NCI-H2171 treated with DMSO at 0.1 percent for 48 hours (cell line): ENCODE measurements at places on chromosomes 1 and 21.

GRCh38 chr1:157081707-157082106, 17.9 kb downstream of the ETV3L start:
- no peak for DNase-seq

GRCh38 chr1:48645883-48646282, 130.8 kb downstream of the BEND5 start:
- peak; percentile 31 for DNase-seq

- no peak for DNase-seq
Observed at GRCh38 chr1:185200889-185201288, 43.9 kb downstream of the SWT1 start.

DNA sequence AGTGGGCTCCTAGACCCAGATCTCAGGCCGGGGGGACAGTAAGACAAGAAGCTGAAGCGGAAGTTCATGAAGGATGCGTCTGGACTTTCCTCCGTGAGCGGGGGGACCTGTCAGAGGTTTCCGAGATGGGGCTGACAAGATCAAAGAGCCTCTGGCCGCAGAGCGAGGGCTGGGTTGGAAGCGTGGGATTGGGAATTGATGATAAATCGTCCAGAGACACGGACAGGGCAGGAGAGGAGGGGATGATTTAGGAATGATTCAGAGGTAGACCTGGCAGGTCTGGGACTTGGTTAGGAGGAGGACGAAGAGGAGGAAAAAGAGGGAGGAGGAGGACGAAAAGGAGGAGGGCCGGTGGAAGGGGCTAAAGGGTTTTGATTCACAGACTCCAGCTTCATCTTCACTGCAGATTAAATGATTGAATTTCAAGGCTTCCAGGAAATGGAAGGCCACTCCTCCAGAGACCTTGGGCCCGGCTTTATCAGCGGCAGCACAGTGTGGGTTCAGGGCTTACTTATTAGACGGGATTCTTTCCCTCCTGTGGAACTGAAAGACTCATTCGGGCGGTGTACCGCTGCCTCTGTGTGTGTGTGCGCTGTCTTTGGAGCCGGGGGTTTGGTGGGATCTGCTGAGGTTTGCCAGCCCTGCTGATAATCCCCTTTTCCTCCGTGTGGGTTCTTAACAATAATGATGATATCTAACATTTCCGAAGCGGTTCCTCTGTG, 85.7 kb upstream of the SLC45A1 start:
- DNase-seq = no peak

DNA sequence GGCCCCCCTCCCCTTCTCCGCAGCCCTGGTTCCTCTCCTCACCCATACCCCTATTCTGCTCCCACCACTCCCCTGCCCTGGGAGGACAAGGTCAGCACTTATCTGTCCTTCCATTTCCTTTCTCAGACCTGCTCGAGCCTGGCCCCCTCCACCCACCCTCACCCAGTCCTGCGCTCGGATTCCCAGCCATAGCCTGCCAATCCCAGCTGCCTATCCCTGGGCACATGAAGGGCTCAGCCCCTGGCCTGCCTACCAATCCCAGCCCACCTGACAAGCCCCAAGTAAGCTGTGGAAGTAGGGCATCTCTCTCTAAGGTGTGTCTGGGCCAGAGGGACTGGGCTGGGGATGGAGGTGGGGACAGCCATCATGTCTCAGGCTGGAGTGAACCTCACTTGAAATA, 5.4 kb downstream of the BLACAT1 start:
- DNase-seq = no peak

- no peak for DNase-seq
Observed at GRCh38 chr21:33396951-33397350, 6.3 kb upstream of the IFNGR2 start.

DNA sequence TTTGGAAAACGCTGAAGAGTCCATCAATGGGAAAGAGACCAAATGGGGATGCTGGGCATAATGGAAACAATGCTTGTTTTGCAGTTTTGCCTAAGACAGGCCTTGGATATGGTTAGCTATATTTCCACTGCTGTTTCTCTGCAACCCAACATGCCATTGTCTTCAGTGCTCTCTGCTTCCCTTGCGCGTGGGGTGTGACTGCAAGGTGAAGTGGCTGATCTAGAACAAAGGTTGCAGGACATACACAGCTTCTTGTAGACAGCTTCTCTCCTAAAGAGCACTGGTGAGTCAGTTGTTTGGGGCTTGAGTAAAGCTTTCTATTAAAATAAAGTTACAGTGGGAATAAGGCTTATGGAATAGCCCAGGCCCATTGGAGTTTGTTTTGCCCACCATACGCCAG, 33.0 kb downstream of the RUNX1 start:
- DNase-seq = no peak

DNA sequence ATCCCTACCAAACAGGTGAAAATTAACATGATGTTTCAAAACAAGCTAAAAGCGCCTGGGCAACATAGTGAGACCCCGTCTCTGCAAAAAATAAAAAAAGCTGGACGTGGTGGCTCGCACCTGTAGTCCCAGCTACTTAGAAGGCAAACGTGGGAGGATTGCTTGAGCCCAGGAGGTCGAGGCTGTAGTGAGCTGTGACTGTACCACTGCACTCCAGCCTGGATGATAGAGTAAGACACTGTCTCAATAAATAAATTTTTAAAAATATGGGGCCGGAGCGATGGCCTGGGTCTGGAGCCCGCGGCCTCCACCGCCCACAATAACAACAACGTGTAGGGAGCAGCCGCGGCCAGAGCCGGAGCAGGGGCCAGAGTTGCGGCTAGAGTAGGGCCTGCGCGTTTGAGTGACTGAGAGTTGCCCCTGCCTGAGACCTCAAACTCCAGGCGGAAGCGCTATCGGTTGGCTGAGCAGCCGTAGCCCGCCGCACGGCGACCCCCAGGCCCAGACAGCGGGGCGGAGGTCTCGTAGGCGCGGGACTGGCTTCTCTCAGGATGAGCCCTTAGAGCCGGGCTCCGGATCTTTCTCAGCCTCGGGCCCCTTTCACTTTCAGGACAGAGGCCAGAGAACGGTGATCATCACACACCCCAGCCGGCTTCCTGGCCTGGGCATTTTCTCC, 41.4 kb downstream of the ZMYM1 start:
- no peak for DNase-seq

DNA sequence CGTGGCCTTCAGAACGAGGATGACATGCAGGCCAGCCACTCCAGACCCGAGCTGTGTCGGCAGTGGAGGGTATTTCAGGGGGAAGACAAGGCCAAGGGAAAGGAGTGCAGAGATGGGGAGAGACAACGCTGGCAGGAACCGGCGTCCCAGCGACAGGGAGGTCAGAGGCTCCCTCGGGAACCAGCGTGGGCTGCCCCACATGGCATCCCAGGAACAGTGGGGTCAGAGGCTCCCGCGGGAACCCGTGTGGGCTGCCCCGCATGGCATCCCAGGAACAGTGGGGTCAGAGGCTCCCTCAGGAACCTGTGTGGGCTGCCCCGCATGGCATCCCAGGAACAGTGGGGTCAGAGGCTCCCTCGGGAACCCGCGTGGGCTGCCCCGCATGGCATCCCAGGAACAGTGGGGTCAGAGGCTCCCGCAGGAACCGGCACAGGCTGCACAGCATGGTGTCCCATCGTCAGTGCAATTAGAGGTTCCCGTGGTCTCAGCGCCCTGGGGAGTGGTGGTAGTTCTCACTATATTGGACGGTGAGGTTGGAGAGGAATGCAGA, 43.0 kb downstream of the SLC19A1 start:
- no peak for DNase-seq

DNA sequence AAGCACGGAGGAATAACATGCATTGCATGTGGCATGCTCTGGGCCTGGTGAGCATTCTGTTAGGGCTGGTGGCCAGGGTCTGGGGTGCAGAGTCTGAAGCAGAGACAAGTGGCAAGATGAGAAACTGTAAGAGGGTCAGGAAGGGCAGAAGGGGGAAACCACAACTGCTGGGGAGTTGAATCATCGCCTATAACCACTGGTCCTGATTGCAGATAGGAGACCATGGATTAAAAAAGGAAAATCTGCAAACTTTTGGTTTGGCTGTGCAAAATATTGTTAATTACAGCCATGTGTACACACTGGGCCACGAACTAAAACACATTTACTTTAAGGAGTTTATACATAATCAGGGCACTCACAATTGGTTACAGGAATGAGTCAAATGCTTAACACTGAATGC, 76.6 kb downstream of the TGFBR3 start:
- no peak for DNase-seq

DNA sequence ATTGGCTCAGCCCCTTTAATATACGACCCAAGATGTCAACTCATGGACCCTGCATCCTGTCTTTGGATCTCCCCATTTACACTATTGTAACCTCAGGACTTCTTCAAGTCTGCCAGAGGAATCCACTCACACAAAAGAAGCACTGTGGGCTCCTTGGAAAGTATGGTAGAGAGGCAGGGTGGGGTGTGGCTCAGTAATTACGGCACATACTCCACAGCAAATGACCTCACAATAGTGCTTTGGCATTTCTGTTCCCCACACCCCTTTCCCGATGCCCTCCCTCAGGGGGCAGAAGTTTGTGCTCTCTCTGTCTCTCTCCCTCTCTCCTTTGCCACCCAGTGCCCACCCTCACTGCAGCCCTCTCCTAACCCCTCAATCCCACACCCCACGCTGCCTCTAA, 27.8 kb upstream of the IFNAR2 start:
- no peak for DNase-seq

DNA sequence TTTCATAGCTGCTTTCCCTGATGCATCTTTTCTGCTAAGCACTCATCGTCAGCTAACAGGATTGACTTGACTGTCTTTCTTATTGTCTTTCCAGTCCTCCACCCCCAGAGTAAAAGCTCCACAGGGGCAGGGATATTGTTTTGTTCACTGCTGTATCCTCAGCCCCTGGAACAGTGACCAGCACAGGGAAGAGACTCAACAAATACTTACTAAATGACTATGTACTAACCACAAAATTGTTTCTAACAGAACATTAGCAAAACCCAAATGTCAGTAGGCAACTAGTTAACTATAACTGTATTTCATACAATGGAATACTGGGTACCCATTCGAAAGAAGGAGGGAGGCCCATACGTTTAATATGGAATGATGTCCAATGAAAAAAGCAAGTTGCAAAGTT, 53.0 kb downstream of the BCAR3 start:
- no peak for DNase-seq

- peak; percentile 65 for DNase-seq
Observed at GRCh38 chr1:156754219-156754618, 2.7 kb upstream of the HDGF start.

DNA sequence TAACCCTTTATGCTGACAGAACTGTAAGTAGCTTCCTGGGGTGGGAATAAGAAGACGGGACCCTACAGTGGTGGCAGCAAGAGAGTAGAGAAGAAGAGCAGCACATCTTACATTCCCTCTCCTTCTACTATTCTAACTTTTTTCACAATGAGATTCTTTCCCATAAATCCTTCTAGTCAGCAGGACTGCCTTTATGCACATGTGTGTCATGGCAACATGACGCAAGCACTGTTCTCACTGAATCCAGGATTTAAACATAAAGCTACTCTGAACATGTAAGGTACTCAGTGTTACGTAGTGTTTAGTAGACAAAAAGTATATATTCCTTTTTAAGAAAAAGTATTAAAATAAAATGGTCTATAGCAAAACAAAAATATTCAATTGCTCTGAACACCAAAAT, 309.7 kb upstream of the LYPLAL1 start:
- no peak for DNase-seq

- DNase-seq = no peak
Observed at GRCh38 chr21:14826630-14827029, 238.2 kb downstream of the NRIP1 start.

GRCh38 chr1:64121766-64122385, 81.5 kb upstream of the UBE2U start:
- peak; percentile 73 for DNase-seq

DNA sequence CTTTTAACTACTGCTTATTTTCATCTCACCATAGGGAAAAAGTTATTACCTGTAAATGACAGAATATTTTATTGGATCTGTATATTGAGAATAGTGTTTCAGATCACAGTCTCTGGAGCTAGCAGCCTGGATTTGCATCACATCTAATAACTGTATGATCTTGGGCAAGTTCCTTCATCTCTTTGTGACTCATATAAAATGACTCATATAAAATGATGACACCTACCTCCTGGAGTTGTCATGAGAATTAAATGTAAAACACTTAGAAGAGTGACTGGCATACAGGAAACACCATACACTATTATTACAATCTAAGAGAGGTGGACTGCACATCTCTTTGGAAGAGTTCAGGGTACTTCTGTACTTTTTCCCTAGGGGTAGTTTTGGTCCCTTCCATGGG, 421.3 kb downstream of the NEGR1 start:
- no peak for DNase-seq

DNA sequence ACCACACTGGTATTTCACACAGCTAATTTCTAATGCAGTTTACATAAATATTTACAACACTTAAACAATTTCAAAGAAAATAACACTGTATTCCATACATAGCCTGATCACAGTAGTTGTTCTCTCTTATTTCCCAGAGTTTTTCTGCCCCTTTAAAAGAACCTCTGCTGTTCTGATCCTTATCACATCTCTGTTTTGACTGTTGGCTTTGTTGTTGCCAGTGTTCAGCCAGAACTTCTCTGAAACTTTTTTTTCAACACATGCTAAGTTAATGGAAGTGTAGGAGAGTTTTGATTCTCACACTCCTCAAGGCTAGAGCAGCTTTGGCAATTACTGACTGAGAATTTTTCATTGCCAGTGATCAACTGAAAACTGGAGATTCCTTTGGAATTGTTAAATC, 11.1 kb downstream of the SELE start:
- DNase-seq = no peak

- DNase-seq = no peak
Observed at GRCh38 chr1:65332821-65333220, 23.5 kb downstream of the DNAJC6 start.

- DNase-seq = no peak
Observed at GRCh38 chr1:222454186-222454585, 93.7 kb downstream of the HHIPL2 start.

DNA sequence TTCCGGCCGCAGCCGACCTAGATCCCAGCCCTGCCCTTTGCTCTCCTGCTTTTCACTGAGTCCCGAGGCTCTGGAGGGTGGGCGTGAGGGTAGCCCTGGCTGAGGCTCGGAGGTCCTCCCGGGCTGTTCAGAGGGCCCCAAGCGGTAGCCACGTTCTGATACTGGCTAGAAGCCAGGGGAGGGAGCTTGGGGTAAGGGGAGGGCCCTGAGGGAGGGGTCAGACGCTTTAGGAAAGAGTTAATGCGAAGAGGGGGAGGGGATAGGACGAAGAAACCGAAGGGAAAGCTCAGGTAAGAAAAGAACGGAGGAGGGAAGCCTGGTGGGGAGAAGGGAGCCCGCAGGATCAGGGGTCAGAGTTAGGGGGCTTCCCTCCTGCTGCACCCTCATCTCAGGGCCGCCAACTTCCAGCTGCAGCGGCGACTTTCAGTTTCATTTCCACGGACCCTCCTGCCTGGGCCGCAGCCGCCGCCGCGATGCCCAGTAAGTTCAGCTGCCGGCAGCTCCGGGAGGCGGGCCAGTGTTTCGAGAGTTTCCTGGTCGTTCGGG, at the start of gene MOV10:
Gene MOV10, plus strand, starts transcription at position 220 of the 546 bp plus-strand sequence. Its CDS starts 254 bp downstream, at position 474.
- peak; percentile 55 for DNase-seq

DNA sequence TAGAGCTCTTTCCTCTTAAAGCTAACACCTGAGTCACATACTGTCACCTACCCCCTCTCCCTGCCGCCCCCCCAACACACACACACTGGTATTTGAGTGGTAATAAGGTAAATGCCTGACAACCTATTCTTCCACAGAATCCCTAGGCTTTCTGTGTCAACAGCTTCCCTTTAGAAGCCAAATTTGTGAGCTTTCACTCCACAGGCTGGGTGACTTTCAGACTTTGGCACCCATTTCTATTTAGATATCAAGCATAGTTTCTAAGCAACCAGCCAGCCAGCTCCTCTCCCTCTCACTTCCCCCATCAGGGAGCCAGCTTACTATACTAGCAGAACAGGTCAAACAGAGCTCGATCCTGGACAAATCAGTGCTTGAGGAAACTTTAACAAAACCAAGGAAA, 3.2 kb upstream of the C1orf74 start:
- no peak for DNase-seq
